ENCODE measurements at places on chromosomes 12 and 14.

- DNase-seq: no peak
Observed at GRCh38 chr12:110819646-110820045, 27.1 kb upstream of the CCDC63 start.

- no peak for DNase-seq
Observed at GRCh38 chr14:94517248-94517640, 8.0 kb upstream of the SERPINA12 start.

GRCh38 chr14:32054536-32054935 is 22.6 kb upstream of the ARHGAP5 start:
- no peak for DNase-seq

- no peak for DNase-seq
Observed at GRCh38 chr12:130013771-130014484, 110.1 kb upstream of the TMEM132D start.

DNA sequence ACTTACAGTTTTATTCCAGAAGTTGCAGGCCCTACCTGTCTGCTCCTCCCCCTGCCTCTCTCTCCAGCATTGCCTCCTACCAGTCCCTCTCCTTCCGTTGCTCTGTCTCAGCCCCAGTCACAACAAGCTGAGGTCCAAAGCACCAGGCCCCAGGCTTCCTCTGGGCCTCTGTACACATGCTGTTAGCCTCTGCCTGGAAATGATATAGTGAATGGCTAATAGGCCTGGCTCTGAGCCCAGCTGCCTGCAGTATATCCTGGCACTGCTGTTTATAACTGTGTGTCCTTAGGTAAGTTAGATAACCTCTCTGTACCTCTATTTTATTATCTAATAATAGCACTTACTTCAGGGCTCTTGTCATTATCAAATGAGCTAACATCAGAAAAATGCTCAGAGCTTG is 114.9 kb upstream of the PWP1 start:
- no peak for DNase-seq

GRCh38 chr12:31651893-31652521 is 7.5 kb upstream of the ETFBKMT start:
- DNase-seq: no peak

DNA sequence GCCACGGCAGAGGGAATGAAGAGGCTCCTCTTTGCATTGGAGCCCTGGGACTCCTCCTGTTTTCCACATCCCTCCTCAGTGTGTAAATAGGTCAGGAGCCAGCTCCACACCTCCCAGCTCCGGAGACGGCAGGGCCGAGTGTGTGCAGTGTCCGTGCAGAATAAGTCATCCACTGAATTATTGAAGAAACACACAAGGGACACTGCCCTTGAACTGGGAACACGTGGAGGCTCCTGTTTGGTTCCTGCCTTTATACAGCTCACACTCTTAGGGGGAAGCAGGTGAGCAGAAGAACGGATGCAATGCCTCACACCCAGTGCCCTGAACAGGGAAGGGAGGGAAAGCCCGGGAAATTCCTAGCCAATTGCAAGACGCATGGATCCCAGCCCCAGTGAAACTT is 10.4 kb upstream of the FZD10 start:
- no peak for DNase-seq

DNA sequence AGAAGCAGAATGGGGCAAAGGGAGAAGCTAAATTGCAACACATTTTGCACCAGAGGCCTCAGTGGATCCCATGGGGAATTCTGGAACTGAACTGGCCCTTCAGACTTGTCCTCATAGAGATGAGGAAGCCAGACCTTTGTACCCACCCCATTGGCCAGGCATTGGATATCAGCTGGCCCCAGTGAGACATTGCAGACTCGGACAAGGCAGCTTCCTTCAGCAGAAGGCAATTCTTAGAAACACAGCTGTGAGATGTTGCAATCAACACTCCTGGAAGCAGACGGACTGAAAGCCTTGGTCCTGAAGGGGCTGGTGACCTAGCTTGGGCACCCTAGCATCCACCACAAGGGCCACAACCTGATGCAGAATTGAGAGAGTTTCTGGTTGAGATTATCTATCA is 218.1 kb downstream of the MSRB3 start:
- DNase-seq: no peak
